Omental fat pad (tissue), 4 donors: ENCODE measurements at places on chromosomes 2 and 18. TPM values are rescaled to one million over a fixed set of nuclear protein-coding genes. Genes with fewer than 3 reads are reported as not detected.

GRCh38 chr18:35495536-35496314 lies 2.0 kb downstream of the INO80C start:
- DNase-seq = no peak

- DNase-seq = no peak
These were observed 27.9 kb downstream of the TMEM17 start for GRCh38 chr2:62478093-62478580.

DNA sequence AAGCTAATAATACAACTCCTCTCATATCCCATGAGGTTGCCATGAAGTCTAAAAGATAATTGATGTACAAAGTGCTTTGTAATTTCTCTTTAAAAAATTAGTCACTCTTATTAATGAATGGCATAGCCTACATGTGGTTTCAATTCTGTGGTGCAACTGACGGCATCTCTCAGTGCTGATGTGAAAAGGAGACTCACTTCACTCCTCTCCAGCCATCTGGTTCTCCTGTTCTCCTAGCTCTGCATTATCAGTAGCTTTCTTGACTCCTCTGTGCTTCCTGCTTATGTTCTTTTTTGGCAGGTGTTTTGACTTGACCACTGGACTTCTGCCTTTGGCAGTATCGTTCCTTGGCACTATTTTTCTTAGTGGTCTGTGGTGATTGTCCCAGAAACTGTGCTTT lies 134.9 kb upstream of the ZFP36L2 start:
- no peak for DNase-seq

Gene RBKS
- total RNA-seq = 5.4 TPM

GRCh38 chr2:102291319-102292075 lies 19.9 kb upstream of the IL1RL1 start:
- no peak for DNase-seq

Gene CDK5R2
- not detected for total RNA-seq

Gene SLC5A7
- total RNA-seq = not detected

GRCh38 chr2:85716346-85716914 lies 22.3 kb downstream of the GNLY start:
- DNase-seq = no peak

GRCh38 chr2:30106543-30106942 lies 40.3 kb upstream of the YPEL5 start:
- DNase-seq = no peak

GRCh38 chr2:24511894-24512293 lies 20.8 kb downstream of the NCOA1 start:
- DNase-seq = no peak

DNA sequence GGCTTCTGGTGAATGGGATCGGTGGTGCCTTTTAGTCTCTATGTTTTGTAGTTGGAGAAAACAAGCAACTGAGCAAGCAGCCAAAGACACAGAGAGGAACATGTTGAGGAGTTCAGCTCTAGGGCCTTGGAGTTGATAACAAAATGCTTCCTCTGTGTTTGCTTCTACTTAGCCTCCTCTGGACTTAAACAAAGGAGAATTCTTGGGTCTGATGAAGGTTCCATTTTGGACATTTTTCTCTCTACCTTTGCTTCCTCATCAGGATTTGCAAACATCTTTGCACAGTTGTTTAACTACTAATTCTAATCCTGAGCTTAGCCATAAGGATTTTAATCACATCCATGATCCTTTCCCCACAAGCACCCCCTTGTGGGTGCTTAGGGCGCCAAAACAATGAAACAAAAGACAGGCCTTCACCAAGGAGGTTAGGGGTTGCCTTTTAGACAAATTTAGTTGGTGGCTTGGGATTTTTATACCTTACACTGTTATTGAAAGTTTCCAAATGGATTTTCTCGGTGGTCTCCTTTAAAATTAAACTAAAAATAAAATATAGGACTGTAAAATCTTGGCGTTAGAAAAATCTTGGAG lies 148.5 kb upstream of the SATB2 start:
- DNase-seq = no peak

DNA sequence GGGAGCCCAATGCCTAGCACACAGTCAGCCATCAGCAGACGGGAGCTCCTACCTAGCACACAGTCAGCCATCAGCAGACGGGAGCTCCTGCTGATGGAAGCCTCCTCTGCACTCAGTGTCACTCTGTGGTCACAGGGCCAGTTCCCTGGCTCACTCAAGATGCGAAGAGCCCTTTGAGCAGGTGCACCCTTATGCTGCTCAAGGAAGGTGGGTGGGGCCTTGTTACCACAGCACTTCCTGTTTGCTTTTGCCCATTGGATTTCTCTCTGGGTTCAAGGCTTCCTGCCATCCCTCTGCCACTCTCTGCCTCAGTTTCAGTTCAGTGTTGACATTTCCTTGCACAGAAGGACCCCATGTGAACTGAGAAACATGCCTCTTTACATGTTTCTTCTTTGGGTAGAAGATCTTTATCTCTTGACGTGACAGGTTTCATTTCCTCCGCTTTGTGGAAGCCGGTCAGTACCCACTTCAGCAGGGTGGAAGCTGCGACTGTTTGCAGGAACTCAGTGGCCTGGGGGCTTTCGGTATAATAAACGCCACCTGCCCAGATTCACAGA lies 11.6 kb downstream of the TRIB2 start:
- DNase-seq = no peak

DNA sequence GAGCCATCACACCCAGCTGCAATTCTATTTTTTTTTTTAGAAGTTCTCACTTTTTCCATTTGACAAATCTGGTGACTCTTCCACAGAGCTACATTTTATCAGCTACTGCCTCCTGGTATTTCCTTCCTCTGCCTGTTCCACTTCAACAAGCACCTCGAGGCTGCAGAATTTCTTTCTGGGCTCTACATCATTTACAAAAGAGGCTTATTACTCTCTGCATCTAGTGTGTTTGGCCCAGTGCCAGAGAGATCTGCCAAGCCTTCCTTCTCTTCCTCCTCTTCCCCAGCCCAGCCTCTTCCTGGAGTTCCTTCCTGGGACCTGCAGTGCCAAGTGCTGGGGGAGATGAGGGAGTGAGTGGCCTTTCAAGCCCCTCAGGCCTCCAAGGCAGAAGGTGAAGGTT lies 119.6 kb upstream of the ITGA6 start:
- no peak for DNase-seq

DNA sequence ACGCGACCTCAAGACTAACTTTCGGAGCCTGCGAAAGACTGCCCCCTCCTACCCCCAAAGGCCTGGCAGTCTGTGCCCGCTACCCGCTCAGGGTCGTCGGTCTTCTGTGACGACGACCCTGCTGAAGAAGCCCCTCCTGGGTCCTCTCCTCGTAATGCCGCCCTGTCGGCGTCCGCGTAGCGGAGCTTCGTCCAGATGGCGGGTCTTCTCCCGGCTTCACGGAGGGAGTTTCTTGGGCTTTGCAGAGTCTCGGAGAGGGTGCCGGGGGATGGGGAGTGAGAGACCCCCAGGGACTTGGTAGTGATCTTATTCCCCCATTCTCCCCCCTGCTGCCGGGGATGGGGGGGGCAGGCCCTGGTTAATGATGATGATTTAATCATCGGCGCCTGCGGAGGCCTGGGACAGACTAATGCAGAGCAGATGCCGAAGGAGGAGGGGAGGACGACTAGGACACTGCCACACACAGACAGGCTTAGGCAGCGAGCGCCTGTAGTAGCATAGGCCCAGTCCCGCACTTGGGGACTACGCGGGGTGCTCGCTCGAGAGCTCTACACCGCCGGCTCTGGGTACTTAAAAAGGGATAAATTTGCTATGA lies 528 bp upstream of the PCGF1 start:
- no peak for DNase-seq

DNA sequence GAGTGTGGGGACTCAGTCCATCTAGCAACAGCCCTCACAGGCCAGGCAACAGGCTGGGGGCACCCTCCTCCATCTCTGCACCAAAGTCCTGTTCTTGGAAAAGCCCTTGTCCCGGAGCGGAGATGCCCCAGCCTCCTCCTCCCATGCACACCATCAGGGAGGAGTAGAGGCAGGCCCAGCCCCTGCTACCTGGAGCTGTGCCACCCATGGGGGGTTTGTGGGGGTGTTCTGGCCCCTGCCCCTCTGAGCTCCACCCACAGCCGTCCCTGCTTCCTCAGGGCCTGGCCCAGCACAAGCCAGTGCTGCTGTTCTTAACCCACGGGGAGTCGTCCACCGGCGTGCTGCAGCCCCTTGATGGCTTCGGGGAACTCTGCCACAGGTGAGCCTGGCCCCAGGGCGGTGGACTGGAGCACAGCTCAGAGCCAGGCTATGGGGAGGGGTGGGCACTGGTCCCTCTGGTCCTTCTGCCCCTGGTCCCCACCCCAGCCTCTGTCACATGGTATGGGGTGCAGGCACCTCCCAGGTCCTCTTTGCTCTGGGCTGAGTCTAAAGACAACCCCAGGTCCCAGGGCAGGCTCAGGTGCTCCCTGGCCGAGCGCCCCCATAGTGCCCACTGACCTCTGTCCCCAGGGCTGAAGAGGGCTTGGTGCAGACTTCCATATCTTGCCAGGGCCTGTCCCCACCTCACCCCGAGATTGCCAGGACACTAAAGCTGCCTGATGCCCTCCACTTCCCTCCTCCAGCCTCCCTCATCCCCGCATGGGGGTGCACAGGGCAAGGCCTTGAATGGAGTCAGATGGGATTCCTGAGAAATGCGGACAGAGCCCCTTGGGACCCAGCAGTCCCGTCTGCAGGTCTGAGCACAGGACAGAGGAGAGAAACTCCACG lies 2.7 kb downstream of the AGXT start:
- DNase-seq = no peak

Gene CXCR1
- total RNA-seq = 0.36 TPM

Gene FAM124B
- 1.9 TPM for total RNA-seq

GRCh38 chr18:35730691-35731370 lies 149.3 kb downstream of the GALNT1 start:
- DNase-seq = no peak

- DNase-seq = no peak
These were observed 91.4 kb downstream of the RPRM start for GRCh38 chr2:153387203-153387602.

- DNase-seq = no peak
These were observed 31.5 kb downstream of the EHBP1 start for GRCh38 chr2:62736899-62737559.

GRCh38 chr2:85854166-85854509 lies 34.7 kb downstream of the ST3GAL5 start:
- DNase-seq = no peak

DNA sequence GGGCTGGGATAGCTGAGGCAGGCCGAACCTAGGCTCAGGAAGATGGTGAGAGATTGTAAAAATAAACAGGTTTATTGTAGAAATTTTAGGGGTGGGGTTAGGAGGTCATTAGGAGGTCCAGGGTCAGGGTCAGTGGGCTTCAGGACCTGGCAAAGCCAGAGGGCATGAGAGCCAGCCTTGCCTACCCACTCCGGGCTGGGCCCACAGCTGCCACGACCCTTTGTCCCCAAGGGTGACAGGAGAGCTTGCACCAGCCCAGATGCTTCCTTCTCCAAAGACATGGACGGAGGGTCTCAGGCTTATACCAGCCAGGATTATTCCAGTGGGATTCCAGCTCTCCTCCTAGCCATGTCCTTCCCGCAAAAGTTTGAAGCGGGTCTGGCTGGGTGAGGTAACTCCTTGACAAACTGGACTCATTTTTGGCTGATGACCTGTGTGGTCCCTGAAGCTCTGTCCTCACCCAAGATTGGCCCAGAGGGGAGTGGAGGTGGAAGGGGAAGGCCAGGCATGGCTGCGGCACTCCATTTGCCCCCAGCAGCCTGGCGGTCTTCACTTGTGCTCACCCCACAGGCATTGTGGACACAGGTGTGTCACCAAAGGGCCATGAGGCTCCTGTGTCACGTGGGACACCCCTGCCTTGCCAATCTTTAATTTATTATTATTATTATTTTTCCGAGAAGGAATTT lies 23.8 kb upstream of the ATOH8 start:
- no peak for DNase-seq

Gene CNDP1
- total RNA-seq = not detected

DNA sequence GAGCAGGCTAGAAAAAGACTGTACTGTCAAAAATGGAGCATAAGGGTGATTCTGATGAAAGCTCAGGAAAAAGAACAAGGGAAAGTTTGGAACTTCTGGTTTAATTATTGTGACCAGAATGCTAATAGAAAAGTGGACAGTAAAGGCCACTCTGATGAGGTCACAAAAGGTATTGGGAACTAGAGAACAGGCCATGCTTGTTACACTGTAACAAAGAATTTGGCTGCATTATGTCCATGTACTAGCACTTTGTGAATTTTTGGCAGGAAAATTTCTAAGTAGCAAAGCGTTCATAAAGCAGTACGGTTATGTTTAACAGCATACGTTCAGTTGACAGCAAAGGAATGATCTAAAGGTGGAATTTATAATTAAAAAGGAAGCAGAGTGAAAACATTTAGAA lies 418.6 kb downstream of the TRIB2 start:
- no peak for DNase-seq

Gene SCG2
- 0.25 TPM for total RNA-seq
